SHP77 treated with DMSO at 0.1 percent for 48 hours (cell line): ENCODE measurements at places on chromosomes 12 and 14.

DNA sequence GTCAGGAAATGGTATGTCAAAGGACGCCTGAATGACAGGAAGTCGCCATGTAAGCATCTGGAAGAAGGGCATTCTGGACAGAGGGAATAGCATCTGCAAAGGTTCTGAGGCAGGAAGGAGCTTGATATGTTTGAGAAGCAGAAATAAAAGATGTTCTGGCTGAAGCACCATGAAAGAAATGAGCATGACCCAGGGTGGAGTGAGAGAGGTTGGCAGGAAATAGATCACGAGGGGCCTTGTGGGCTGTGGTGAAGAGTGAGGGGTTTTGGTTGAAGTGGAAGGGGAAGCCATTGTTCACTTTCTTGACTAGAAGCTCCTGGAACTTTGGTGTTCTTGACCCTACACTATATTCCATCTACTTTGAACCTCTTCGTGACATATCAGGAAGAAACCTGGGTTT is 99.4 kb upstream of the PARP11 start:
- no peak for DNase-seq

- DNase-seq: no peak
These were observed 361.3 kb upstream of the SFSWAP start for GRCh38 chr12:131349397-131350127.

GRCh38 chr12:107026806-107027635 is 40.1 kb upstream of the MTERF2 start:
- DNase-seq: no peak

GRCh38 chr14:71597955-71598660 is 334.1 kb upstream of the RGS6 start:
- no peak for DNase-seq

- no peak for DNase-seq
These were observed 3.5 kb upstream of the LTBR start for GRCh38 chr12:6380141-6381121.

DNA sequence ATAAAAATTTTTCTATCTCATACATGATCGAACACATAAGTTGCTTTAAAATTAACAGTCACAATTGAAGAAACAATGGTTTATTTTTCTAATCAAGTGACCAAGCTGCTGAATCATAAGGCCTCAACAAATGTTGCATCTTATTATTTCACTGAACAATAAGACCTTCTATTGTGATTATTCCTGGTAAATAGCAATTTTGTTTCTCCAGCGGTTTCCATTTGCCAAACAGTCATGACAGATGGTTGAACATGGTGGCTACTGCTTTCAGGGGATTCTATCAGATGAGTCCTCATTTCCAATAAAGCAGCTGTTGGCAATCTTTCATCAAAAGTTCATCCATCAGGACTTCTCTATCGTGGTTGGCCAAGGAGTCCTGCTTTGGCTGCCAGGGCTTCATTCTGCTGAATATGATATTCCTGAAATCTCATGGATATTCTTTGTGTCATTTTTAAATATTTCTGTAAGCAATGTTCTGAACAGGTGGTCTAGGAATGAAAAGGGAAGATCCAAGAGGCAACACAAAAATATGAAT is 13.0 kb downstream of the TOMM20L start:
- no peak for DNase-seq

GRCh38 chr14:92649934-92650545 is 98.4 kb downstream of the LGMN start:
- no peak for DNase-seq

DNA sequence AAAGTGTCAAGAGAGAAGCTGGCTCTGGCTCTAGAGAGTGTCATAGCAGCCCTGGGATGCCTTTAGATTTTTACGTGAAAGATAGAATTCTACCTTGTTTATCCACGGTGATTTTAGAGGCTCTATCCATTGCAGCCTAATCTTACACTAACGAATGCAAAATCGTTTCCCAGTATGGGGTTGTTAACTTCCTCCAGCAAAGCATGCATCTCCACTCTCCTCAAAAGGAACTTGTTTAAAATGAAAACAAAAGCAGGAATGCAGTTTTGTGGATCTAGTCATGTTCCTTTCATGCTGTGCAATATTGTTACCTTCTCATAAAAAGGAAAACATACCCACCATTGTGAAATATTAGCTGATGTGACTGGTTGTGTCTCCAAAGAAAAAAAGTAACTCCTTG is 88.4 kb downstream of the ANO2 start:
- DNase-seq: no peak

DNA sequence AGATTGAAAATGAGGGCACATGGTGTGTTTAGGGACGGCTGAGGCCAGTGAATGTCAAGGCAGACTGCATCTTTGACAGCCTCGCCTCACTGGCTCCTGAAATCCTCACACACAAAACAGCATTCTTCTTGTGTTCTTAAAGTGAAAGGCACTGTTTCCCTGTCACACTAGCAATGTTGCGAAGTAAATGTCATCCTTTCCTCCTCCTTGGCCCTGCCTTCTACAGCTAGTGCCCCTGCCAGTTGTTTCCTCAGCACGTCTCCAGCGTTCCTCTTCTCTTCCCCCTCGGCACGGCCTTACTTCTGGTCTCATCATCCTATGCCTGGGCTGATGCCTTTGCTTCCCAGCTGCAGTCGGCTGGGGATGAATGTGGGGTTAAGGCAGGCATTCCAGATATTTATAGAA is 129.4 kb upstream of the DNM1L start:
- no peak for DNase-seq
